D721Med (cell line): ENCODE measurements at places on chromosomes 16 and 17.
A peak's percentile ranks its signal among the peaks of the same experiment; 100 is the strongest.

GRCh38 chr17:74226252-74226651 lies 12.9 kb downstream of the TTYH2 start:
- DNase-seq, result no peak

- DNase-seq, result no peak
These were observed 106.9 kb downstream of the BANP start for GRCh38 chr16:88058136-88058535.

DNA sequence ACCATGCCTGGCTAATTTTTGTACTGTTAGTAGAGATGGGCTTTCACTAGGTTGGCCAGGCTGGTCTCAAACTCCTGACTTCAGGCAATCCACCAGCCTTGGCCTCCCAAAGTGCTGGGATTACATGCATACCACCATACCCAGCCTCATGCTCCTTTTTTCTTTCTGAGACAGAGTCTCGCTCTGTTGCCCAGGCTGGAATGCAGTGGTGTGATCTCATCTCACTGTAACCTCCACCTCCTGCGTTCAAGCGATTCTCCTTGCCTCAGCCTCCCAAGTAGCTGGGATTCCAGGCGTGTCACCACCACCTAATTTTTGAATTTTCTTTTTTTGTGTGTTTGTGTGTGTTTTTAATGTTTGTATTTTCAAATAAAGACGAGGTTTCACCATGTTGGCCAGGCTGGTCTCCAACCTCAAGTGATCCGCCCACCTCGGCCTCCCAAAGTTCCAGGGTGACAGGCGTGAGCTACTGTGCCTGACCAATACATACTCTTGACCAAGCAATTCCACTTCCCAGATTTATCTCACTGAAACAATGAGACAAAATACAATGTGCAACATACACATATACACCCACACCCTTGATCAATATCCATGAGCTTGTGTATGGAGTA lies 5.0 kb downstream of the GRB2 start:
- no peak for DNase-seq

DNA sequence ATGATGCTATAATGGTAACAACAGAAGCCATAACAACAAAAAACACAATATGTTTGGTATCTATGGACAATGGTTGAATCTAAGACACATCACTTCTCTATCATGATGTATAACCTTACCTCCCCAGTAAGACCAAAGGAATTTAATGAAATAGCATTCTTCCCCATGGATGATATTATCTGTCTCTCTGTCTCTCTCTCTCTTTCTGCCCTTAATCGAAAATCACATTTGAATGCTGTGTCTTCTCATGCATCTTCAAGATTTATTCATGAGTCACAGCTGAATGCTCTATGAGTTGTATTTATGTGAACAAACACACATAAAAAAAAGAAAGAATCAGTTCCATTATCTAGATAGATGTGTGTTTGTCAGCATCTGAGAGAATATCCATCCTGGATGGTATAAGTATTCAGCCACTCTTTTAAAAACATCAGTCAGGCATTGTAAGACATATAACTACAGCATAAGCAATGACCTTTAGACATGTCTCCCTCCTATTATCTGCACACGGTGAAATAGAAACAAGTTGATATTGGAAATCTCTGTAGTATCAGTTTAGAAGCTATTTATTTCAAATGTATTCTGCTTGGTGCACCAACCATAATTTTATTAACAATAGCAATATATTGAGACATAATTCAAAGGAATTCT lies 433.3 kb downstream of the TOX3 start:
- DNase-seq, result no peak

- no peak for DNase-seq
These were observed 34.6 kb downstream of the ZNF750 start for GRCh38 chr17:82805254-82805653.

DNA sequence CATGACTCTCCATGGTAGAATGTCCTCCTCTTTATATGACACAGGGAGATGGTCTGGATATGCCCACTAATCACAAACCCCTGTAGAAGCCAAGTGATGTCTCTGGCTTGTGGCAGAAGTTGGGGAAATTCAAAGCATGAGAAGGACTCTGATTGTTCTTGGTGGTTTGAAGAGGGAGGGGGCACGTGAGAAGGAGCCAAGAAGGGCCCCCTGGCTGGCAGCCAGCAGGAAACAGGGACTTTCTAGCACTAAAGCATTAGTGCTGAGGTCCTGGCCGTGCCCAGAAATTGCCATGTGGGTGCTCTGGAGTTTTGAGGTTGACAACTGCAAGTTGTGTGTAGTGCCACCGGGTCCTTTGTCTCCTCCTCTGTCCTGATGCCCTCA lies 199.9 kb downstream of the LGALS9B start:
- DNase-seq, result no peak

GRCh38 chr16:64773184-64773583 lies 348.7 kb downstream of the CDH11 start:
- DNase-seq, result no peak

GRCh38 chr16:57284209-57284951 lies at the start of gene PLLP:
Gene PLLP, minus strand, starts transcription at chr16:57284672. Its CDS starts 132 bp downstream, at chr16:57284540.
- DNase-seq, result peak; percentile 54

DNA sequence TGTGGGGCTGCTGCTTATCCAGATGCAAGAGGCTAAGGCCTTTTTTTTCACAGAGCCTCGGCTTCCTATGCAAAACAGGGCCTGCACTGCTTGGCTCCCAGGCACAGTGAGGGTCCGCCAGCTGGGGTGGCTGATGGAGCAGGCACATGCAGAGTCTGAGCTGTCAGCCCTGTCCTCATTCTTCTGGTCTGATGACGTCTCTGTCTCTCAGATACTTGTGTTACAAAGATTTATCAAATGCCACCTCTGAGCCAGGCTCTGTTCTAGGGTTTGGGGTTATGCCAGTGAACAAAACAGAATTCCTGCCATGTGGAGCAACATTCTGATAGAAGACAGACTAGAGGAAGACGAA lies 4.8 kb downstream of the RNF40 start:
- DNase-seq, result no peak

DNA sequence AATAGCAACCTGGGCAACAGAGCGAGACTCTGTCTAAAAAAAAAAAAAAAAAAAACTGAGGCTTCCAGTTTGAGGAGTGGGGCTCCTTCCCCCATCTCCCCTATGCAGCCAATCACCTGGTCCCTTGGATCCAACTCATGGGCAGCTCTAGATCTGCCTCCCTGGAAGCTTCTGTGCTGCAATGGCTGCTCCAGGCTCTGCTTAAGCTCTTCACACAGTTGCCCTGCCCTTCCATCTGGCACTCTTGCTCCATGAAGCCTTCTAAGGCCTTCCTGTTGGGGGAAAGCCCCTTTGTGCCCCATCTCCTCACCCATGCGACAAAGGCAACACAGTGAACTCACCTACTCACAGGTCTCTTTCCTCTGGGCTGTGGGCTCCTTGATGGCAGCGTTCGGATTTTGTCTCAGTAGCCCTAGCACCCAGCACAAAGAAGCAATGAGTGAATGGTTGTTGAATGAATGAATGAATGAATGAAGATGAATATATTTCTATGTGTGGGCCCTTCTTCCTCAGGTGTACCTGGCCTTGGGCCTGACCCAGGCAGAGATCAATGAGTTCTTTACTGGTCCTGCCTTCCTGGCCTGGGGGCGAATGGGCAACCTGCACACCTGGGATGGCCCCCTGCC lies 1.9 kb downstream of the NAGLU start:
- DNase-seq, result no peak

GRCh38 chr16:74309789-74310781 lies 13.5 kb downstream of the PSMD7 start:
- DNase-seq, result peak; percentile 29

- DNase-seq, result no peak
These were observed 209.9 kb downstream of the ZFHX3 start for GRCh38 chr16:72837846-72838585.

DNA sequence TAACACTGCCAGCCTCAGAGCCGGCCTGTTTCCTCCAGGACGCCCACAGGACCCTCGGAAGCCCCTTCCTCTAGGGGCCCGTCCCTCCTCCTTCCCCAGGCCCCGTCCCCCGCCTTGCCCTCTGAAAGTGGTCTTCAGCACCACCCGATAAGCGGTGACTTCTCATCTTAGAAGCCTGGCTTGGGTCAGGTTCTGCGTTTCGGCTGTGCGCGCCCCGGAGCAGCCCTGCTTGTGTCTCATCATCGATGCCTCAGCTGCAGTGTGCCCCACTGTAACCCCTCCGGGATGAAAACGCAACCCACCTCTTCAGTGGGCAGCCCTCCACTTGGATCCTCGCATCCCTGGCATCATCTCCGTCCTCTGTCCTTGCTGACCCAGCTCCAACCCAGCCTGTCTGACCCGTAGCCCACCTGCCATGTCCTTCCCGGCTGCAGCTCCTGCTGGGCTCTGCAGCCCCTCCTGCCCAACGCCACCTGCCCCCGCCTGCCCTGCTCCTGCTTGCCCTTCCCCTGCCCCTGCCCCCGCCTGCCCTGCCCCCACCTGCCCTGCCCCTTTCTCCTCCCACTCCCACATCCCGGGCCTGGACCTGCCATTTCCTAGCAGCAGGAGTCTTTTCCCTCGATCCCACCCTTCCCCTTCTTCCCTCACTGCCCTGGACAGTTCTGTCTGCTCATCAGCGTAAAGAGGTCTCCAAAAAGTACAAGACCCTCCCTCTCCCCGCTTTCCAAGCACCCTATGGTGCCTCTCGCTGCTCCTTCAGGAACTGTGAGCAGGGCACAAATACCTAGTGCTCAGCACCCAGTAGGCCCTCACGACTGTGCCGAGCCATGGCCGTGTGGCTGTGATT lies 112.5 kb upstream of the CHMP6 start:
- no peak for DNase-seq

DNA sequence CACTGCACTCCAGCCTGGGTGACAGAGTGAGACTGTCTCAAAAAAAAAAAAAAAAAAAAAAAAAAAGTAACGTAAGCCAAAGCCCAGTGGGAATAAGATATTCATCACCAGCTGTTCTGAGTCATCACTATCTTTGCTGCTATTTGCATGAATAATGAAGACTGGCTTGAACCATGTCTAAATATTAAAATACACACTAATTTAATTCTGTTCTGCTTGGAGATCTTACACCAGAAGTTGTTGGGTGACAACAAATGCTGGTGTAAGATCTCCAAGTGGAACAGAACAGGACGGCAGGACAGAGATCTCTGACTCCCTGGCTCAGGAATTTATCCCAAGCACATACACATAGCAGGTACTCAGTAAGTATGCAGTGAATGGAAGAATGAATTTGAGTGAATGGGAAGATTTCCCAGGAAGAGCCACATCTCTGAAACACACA lies 19.6 kb downstream of the DNAH17 start:
- no peak for DNase-seq

- DNase-seq, result no peak
These were observed 138.6 kb downstream of the CLEC16A start for GRCh38 chr16:11082860-11083388.

DNA sequence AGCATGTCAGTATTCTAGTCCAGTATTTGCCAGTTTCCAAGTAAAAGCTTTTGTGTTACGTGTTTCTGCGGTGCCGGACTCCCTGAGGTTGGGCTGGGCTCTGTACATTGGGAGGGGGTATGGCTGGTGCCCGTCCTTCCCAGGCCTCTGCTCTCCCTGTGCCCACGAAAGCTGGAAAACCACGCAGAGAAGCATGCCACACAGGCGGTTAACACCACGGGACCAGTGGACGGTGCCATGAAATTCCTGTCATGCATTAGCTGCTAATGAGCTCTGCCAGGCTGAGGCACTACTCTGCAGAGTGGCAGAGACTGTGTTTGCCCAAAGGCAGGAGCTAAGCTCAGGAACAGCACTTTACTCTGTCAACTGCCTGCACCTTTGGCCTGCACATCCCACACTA lies 8.1 kb downstream of the SMIM5 start:
- DNase-seq, result no peak

GRCh38 chr17:37365589-37365988 lies 10.2 kb upstream of the C17orf78 start:
- no peak for DNase-seq

DNA sequence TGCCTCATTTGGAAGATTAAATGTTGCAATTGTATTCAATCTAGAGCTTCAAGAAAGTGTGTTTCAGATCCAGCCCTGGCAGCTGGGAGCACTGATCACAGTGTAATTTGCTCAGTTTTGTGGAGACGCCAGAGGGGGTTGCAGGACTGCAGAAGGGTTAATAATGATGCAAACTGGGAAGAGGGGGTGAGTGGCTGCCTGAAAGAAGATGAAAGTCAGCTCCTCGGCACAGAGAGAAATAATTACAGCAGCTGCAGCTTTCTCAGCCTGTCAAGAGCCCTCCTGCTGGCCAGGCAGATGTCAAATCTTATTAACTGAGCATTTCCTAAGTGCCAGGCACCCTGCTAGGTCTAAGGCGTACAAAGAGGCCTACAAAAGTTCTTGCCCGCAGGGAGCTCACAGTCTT lies 97.7 kb downstream of the ZNF18 start:
- peak; percentile 24 for DNase-seq
